ENCODE measurements at places on chromosomes 3 and 15.

DNA sequence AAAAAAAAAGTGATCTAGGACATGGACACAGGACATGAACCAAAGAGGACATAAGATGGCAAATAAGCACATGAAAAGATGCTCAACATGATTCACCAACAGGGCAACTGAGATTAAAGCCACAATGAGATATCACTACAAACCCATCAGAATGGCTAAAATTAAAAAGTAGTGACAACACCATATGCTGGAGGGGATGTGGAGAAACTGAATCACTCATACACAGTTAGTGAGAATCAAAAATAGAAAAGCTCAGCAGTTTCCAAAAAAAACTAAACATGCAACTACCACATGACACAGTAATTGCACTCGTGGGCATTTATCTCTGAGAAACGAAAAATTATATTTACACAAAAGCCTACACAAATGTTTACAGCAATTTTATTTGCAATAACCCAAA is 27.9 kb upstream of the ACKR4 start:
- DNase-seq: no peak

DNA sequence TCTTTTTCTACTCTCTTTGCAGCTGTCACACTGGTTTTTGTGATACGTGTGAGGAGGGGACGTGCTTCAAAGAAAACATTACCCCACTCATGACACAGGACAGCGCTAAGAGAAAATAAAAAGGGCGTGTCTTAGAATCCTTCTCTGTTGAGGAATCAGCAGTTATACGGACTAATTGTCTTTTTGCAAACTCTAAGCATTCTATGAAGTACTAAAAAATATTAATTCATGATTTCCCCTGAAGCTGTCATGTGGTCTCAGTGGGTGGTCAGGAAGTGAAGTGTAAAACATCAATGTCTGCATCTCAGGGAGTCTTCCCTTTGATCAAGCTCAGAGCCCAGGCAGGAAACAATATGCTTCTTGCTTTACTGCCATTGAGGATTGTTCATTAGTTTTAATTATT is 117.5 kb upstream of the CRBN start:
- DNase-seq: no peak

GRCh38 chr3:25604107-25604805 is 60.5 kb downstream of the TOP2B start:
- no peak for DNase-seq

DNA sequence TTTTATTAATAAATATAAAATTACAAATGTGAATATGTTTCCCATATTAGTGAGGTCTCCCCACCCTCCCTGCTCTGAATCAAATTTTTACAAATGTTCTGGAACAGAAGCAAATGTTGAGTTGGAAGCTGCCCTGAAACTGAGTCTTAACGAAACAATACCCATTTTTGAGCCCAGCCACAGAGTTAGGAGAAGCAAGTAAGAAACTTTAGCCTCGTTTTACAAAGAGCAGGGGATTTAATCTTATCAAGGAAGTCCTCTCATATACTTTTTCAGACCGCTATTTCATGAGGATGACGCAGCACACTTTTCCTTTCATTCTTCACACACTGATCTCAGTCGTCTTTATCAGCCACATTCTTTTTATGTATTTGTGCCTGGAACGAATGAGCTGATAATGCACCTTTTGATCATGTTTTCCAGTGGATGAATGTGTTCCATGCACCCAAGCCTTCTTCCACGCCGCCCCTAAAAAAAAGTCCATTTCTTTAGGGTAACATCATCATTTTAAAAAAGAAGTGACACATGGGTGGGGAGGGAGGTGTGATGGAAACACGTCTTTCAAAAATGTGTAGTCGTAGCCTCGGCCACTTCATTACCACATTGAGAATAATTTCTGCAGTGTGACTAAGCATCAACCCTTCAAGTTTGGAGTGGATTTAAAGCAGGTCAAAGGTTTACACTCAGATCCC is 48.1 kb downstream of the SETMAR start:
- no peak for DNase-seq

DNA sequence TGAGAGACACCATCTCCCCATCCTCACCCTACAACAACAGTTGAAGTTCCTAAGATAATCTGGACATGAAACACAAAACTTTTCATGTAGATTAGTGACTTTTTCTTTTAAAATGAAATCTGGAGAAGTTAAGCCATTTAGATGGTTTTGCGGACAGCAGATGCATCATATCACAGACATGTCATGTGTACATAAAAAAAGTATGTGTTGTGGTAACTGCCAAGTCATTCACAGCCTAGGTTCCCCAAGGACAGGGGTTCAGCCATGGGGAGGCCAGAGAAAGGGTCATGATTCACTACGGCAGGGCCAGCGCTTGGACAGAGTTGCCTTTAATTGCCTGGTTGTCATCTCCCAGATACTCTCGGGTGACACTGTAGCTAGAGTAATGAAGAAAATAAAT is 163.2 kb downstream of the PDZRN3 start:
- no peak for DNase-seq

DNA sequence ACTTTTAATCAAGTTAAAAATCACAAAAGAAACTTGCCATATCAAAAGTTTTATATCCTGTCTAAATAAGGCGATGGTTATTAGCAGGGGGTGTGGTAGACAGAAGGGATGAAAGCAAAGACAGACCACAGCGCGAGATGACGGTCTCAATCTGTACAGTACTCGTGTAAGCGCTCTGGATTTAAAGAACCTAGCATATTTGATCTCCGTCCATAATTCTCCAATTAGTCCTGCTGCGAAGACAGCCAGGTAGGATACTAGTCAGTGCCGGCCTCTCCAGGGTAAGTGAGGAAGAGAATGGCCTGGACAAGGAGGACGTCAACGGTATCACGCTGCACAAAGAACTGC is 701 bp downstream of the SGO1 start:
- DNase-seq: no peak

GRCh38 chr15:90031231-90031791 is 30.2 kb downstream of the ZNF710 start:
- DNase-seq: no peak

DNA sequence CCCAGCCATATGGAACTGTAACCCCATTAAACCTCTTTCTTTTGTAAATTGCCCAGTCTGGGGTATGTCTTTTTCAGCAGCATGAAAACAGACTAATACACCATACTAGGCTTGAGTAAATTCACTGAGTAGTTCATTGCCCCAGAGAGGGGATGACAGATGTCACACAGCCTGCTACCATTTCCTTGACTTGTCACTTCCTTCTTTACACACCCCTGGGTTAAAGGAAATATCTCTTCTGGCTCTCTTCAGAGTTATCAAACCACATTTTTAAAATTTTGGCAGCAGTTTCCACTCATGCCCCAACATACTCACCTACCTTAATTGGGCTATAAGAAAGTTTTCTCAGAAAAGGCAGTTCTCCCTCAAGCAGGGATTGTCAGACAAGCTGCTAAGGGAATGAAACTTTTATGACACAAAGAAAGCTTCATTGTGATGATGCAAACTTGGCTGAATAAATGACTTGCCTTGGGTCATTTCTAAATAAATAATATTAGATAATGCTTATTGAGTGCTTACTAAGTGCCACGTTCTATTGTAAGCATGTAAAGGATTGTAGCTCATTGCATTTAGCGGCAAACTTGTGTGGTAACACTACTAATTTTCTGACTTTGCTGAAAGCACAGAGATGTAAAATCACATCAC is 68.0 kb upstream of the RBMS3 start:
- DNase-seq: no peak

GRCh38 chr15:65249641-65250040 is 37.0 kb downstream of the PARP16 start:
- DNase-seq: no peak

GRCh38 chr3:152589644-152590043 is 245.3 kb upstream of the P2RY1 start:
- DNase-seq: no peak

GRCh38 chr3:133799794-133800585 is 5.6 kb upstream of the SRPRB start:
- DNase-seq: no peak

GRCh38 chr15:83209333-83209732 is 1.7 kb upstream of the HDGFL3 start:
- no peak for DNase-seq

GRCh38 chr3:171133337-171133736 is 106.8 kb upstream of the SLC2A2 start:
- DNase-seq: no peak

DNA sequence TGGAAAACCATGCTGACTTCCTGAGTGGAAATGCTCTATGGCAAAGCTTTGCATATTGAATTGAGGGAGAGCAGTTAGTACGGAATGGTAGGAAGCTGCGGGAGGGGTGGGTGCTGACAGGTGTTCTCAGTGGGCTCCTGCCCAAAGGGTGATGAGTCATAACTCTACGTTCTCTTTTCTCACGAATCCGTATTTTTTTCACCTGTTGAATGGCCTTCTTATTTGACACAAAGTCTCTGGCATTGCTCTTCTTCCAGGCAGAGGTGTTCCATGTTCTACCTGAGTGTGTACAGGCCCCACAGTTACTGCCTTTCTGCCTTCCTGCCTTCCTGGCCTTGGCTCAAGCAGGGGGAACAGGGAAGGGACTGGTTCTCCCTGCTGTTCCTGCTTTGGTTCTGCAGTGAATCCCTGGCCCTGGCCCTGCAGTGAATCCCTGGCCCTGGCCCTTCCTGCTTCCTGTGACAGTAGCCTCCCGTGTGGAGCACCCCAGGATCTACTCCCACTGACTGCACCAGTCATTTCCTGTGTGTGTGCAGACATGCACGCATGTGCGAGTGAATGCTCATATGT is 31.9 kb downstream of the TRAK1 start:
- DNase-seq: peak; percentile 49

- no peak for DNase-seq
Observed at GRCh38 chr15:74850393-74850792, 7.4 kb upstream of the ULK3 start.

GRCh38 chr3:137259089-137259488 is 301.3 kb downstream of the IL20RB start:
- no peak for DNase-seq

- DNase-seq: no peak
Observed at GRCh38 chr3:127639173-127640041, 10.4 kb downstream of the PODXL2 start.

GRCh38 chr15:74399511-74400312 is 32.3 kb upstream of the CYP11A1 start:
- DNase-seq: no peak

GRCh38 chr3:128395500-128396162 is 71.1 kb downstream of the DNAJB8 start:
- DNase-seq: no peak

DNA sequence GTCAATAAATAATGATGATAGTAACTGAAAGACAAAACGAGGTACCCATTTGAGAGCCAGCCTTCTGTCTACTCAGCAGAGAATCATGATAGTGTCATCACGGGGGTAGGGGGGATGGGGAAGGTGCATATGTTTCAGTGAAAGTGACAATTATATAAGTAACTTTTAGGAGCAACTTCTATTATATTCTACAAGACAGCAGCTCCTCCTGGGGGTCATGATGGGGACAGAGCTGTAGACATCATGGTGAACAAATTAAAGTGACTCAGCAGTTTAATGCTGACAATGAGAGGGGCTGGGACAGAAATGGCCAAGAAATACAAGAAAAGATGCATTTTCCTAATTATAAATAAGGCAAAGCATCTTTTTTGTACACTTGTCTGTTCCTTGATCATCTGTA is 11.8 kb downstream of the CAPN3 start:
- DNase-seq: no peak

- DNase-seq: no peak
Observed at GRCh38 chr15:28459279-28459678, 73.5 kb downstream of the GOLGA8G start.

- no peak for DNase-seq
Observed at GRCh38 chr3:57158325-57158724, 6.8 kb downstream of the IL17RD start.

DNA sequence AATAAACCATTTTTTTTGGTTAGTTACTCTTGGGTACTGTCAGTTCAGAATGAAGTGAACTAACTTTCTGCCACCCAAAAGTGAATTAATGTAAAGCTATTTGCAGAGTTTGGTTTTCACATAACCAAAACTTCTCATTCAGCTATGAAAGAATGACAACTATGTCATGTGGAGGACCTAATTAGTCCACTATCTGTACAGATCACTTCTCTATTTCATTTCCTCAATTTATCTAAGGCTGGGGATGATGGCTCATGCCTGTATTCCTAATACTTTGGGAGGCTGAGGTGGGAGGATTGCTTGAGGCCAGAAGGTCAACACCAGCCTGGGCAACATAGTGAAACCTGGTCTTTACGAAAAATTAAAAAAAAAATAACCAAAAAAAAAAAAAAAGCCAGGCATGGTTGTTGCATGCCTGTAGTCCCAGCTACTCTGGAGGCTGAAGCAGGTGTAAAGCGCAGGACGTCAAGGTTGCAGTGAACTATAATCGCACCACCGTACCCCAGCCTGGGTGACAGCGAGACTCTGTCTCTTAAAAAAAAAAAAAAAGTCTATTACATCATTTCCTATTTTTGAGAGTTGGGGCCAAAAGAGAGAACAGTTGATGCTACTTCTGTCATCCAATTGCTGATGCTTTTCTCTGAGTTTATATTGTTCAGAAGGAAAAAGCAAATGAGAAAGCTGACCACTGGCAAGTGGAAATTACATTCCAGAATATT is 8.7 kb downstream of the HYPK start:
- DNase-seq: no peak

DNA sequence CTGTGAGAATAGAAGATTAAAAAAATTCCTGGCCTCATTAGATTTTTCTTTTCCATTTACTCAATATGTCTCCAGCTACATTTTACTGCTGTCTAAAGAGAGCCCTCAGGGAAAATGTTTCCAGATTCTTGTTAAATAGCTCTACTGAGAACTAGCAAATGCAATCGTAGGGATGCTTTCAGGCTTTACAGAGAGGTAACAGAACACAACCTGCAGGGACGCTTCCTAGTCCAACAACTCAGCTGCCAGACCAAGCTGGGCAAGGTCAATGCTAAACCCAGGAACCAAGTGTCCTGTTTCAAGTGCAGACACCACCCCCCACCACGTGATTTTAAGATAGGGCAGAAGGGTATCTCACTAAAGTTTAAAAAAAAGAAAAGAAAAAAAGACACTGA is 25.2 kb downstream of the ARHGEF3 start:
- no peak for DNase-seq

- DNase-seq: no peak
Observed at GRCh38 chr3:38474928-38475605, 21.1 kb upstream of the EXOG start.
